ENCODE measurements at places on chromosomes 5 and 9. TPM values are rescaled to one million over a fixed set of nuclear protein-coding genes. Genes with fewer than 3 reads are reported as not detected.

GRCh38 chr5:134554319-134555222, 29.1 kb downstream of the JADE2 start:
- DNase-seq = no peak

DNA sequence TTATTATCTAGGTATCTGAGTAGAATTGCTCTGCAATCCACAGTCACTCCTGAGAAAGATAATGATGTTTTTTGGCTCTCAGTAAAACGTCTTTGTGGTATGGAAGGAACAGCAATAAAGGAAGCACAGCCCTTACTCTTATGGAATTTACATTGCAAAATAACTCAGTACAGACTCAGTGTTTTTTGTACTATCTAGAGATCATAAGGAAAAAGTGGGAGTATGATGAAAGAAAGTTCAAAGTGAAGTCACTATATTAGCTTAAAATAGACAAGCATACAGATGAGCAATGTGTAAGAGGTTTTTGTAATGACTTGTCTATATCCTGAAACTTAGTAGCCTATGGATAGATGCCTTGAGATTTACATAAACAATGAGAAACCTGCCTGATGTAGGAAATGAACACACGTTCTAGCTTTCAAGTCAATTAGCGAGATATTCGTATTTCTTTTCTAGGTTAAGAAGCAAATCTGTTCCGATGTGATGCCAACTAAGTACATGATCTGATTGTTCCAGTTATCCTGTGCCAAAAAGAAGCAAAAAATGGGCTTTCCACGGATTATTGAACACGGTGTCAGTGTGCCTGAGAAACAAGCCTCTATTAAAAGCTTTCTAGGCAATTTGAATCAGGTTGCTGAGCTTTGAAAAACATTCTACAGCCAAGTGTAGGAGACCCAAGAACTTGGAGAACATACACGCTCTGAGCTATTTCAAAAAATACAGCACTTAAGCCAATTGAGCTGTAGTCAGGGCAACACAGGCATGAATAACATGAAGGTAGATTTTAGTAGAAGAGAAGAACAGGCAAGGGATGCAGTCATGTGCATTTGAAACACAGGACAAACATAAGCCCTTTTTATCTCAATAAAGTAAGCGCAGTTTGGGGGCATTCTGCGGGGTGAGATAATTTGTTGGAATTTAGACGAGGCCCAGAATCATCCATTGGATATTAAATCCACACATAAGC, 86.3 kb upstream of the TAF11L2 start:
- DNase-seq = no peak

SHISAL2B gene
- not detected for total RNA-seq

GRCh38 chr9:112863214-112863613, 27.5 kb downstream of the SLC46A2 start:
- DNase-seq = no peak

GRCh38 chr5:139838381-139839197, 43.0 kb downstream of the PSD2 start:
- DNase-seq = no peak

- DNase-seq = no peak
Measured at GRCh38 chr5:117590944-117591343, 1016.3 kb upstream of the SEMA6A start.

GRCh38 chr9:104810421-104811339, 46.8 kb downstream of the NIPSNAP3B start:
- DNase-seq = no peak

- no peak for DNase-seq
Measured at GRCh38 chr5:120683580-120683979, 219.5 kb downstream of the PRR16 start.

GRCh38 chr5:57778501-57779091, 296.0 kb upstream of the ACTBL2 start:
- no peak for DNase-seq

DNA sequence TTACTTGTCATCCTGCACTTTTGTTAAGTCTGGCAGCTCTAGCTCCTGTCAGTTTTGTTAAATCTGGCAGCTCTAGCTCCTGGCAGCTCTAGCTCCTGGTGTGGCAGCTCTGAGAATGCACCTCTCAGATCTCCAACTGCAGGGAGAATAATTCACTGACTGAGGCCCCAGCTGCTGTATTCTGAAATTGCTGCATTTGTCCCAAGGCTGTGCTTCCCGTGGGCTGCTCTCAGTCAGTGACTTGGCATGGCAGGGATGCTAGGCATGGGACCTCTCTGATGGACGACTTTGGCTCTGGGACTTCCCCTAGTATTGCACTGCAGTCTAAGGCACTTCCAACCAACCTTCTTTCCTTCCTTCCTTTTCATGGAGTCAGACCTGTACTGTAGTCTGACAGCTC, 475.7 kb downstream of the CCDC171 start:
- no peak for DNase-seq

GRCh38 chr5:43140286-43140685, 19.6 kb downstream of the ZNF131 start:
- DNase-seq = no peak

CDH9 gene
- not detected for total RNA-seq

DNA sequence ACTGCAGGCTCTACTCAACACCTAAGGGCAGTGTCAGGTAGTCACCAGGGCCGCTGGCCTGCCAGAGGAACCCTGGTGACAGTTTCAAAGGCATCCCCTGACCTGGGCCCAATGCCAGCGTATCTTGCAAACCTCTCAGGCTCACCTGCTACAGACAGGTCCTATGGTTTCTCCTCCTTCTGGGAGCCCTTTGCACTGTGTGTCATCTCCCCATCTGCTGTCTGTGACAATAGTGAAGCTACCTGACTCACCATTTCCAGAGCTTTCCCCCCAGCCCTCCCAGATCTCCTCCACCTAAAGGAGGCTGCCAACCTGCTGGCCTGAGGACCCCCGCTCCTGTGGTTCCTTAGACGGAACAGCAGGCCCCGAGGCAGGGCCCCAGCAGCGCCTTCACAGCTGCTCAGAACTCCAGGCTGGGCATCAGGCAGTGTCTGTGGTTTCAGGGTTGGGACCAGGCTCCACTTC, 203.1 kb downstream of the FSTL4 start:
- DNase-seq = no peak

DELE1 gene
- total RNA-seq = 108 TPM

- no peak for DNase-seq
Measured at GRCh38 chr9:12494411-12494810, 198.8 kb upstream of the TYRP1 start.

FBP2 gene
- total RNA-seq = not detected

GABRA6 gene
- not detected for total RNA-seq

- no peak for DNase-seq
Measured at GRCh38 chr5:171162596-171162995, 146.5 kb upstream of the TLX3 start.

DNA sequence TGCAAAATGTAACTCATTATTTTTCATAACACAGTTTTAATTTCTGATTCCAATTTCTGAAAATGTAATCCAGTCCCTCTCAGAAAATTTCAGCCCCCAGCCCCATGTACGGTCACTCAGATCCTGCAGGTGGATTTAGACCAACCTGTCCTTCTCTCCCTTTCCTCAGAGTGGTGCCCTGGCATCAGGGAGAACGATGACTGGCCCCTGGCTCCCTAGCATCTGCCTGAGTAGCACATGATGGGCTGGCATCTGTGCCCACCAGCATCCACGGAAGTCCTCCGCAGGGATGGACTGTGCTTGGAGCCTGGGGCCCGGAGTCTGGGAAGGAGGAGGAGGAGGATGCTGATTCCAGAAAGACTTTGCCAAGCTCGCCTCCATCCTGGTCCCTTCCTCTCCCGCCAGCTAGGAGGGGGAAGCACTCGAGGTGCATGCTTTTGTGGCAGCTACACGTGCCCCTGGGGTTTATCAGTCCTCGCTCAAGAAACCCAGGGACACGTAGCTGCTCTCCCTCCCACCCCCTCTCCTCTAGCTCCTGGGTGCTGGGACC, 54.4 kb upstream of the RUFY1 start:
- DNase-seq = no peak

PRKAA1 gene
- total RNA-seq = 56.6 TPM

- no peak for DNase-seq
Measured at GRCh38 chr9:126791406-126792230, 13.2 kb upstream of the ZBTB43 start.

EPB41L4A gene
- 9.7 TPM for total RNA-seq

GRCh38 chr9:14205463-14205862, 108.5 kb downstream of the NFIB start:
- DNase-seq = no peak

GRCh38 chr5:102807878-102808502, 52.9 kb downstream of the PAM start:
- DNase-seq = no peak

DNA sequence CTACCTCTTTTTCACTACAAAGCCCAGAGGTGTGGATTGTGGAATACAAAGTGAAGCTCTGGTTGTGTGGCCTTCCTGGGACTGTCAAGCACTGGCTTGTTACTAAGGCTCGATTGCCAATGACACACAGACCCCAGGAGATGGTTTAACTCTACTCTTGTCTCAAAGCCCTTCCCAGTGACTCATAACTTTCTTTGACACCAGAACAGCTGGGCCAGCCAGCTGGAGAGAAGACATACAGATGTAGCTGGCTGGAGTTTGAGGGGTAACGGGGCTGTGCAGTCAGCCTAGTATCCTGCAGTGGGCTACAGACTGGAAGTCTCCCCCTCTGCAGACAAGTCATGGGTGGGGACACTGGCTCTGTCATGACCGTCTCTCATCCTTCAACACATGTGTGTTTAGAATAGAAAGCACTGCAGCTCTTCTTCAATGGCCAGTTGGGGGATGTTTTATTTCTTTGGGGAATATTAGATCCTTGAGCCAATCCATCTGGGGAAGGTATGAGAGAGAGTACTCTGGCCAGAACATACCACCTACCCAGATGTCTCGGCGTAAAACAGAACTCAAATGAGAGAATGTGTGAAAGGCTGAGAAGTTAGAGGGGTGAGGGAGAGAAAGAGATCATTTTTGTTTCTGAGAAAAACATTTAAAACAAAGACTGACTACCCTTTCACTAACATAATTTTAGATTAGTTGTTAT, 53.3 kb downstream of the SEMA6A start:
- DNase-seq = no peak
